ENCODE measurements at places on chromosomes 1 and 21. TPM values are rescaled to one million over a fixed set of nuclear protein-coding genes. Genes with fewer than 3 reads are reported as not detected.

The CITED4 gene
- 7.1 TPM for total RNA-seq

The KCNH1 gene
- total RNA-seq = not detected

The IFT25 gene
- 15.3 TPM for total RNA-seq

The KRTAP8-1 gene
- not detected for total RNA-seq
